ENCODE measurements at places on chromosomes 13 and 19. TPM values are rescaled to one million over a fixed set of nuclear protein-coding genes. Genes with fewer than 3 reads are reported as not detected.

The BLVRB gene
- total RNA-seq = 33.7 TPM

The RFPL4AL1 gene
- total RNA-seq = not detected

The CYP2F1 gene
- not detected for total RNA-seq

The GPR183 gene
- 4.5 TPM for total RNA-seq
